Endothelial cell of umbilical vein (primary cell): ENCODE measurements at places on chromosomes 13 and 19. TPM values are rescaled to one million over a fixed set of nuclear protein-coding genes. Genes with fewer than 3 reads are reported as not detected.

The GPR4 gene
- 26.7 and 30.3 TPM in 2 replicates for total RNA-seq

The NLRP12 gene
- total RNA-seq, result 0.58 and 0.73 TPM in 2 replicates

The IGSF23 gene
- 0.35 TPM in 1 of 2 replicates, not detected in the other for total RNA-seq

The CRTC1 gene
- total RNA-seq, result 10.3 and 11.4 TPM in 2 replicates

The SH3GL1 gene
- 143 and 153 TPM in 2 replicates for total RNA-seq

The ZNF726 gene
- total RNA-seq, result 2.9 and 4.7 TPM in 2 replicates

The RBM26 gene
- total RNA-seq, result 43.7 and 54.3 TPM in 2 replicates

The CALR3 gene
- not detected in 2 replicates for total RNA-seq

The PEAK3 gene
- total RNA-seq, result not detected in 2 replicates

The LHB gene
- total RNA-seq, result not detected in 2 replicates

The HS6ST3 gene
- 0.15 and 0.35 TPM in 2 replicates for total RNA-seq

The CLASRP gene
- total RNA-seq, result 70.7 and 77.0 TPM in 2 replicates

The NXNL1 gene
- total RNA-seq, result not detected in 2 replicates
